ENCODE measurements at places on chromosomes 2 and 18.

DNA sequence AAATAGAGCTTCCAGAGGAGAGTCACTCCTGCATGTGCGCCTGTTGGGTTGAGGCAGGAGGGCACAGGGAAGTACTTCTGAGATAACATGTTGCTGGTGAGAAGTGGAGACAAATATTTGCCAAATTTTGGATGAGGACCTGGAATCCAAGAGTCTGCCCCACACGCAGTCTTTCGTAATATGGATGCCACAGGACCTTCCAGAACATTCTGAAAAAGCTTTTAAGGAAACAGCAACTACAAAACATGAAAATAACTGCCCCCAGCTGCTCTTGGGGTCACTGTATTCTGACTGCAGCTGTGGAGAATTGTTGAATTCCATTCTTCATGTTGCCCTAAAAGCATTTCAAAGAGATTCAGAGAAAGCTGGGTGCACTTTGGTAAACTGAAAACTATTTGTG is 227.5 kb downstream of the C1D start:
- no peak for DNase-seq

- DNase-seq, result no peak
Measured at GRCh38 chr2:214629875-214630274, 179.6 kb downstream of the BARD1 start.

- DNase-seq, result no peak
Measured at GRCh38 chr2:134348760-134349159, 94.9 kb downstream of the MGAT5 start.

DNA sequence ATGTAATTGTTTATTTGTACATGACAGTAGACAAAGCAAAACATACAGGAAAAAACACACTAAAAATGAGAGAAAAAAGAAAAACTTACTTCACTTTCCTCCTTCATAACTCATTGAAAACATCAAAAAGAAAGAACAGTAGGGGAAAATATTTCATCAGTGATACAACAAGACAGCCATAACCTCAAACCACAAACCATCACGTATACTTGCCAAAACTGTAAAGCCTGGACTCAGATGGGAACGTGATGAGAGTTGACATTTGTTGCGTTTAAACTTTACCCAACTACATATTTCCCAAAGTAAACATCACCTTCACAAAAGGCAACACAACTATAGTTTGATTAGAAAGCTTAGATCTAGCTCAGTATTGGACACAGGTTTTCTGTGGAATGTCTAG is 278.2 kb upstream of the COL3A1 start:
- DNase-seq, result no peak

DNA sequence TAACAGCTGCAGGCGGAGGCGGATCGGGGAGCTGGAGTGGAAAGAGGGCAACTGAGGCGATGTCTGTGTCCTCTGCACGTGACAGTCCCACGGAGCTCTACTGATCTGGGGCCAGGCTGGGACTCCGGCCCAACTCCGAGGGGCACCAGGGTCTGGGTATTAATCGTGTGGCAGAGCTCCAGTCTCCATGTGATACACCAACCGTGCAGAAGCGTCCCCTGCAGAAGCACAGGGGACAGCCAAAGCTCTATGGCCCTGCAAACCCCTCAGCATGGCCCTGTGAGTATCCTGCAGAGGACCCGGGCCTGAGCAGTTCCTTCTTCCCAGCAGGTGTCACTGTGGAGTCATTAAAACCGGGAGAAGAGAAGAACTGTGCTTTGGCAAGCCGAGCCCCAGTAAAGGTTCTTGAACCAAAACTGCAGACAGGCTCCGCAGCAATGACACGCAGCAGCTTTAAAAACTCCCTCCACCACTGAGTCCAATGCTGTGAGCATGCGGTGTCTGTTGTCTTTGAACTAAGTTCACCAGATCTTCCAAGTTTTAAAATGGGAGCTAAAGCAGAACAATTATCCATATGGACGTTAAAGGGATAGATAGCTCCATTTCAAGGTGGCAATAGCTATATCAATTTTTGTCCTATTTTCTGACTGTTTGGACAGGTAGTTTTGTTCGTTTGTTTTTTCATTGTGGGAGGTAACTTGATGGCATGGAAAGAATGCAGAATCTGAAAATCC is 79.4 kb downstream of the TMEM182 start:
- DNase-seq, result peak; percentile 10

Data from memory B cell (primary cell).